IgD-negative memory B cell (primary cell): ENCODE measurements at places on chromosomes 11 and 22. TPM values are rescaled to one million over a fixed set of nuclear protein-coding genes. Genes with fewer than 3 reads are reported as not detected.

CBX7 gene
- polyA plus RNA-seq = 35.4 TPM

CD248 gene
- polyA plus RNA-seq = 0.19 TPM

CLMP gene
- polyA plus RNA-seq = 0.31 TPM

PRG3 gene
- polyA plus RNA-seq = not detected

XKR3 gene
- polyA plus RNA-seq = not detected

CREBZF gene
- 16.0 TPM for polyA plus RNA-seq

APOBEC3F gene
- 33.0 TPM for polyA plus RNA-seq

MOGAT2 gene
- not detected for polyA plus RNA-seq

SOX10 gene
- polyA plus RNA-seq = not detected

OR52I1 gene
- not detected for polyA plus RNA-seq

LZTR1 gene
- polyA plus RNA-seq = 11.9 TPM

LMO2 gene
- polyA plus RNA-seq = 11.4 TPM

PEX26 gene
- 3.4 TPM for polyA plus RNA-seq

ZBTB16 gene
- 9.7 TPM for polyA plus RNA-seq

HEPACAM gene
- polyA plus RNA-seq = not detected

SERPIND1 gene
- 0.23 TPM for polyA plus RNA-seq

FGF4 gene
- not detected for polyA plus RNA-seq

NCAM1 gene
- polyA plus RNA-seq = not detected

ASPHD2 gene
- 5.7 TPM for polyA plus RNA-seq

SCN2B gene
- not detected for polyA plus RNA-seq

LINC01488 gene
- not detected for polyA plus RNA-seq

OLFML1 gene
- polyA plus RNA-seq = 0.08 TPM

STX3 gene
- polyA plus RNA-seq = 4.9 TPM

APOL5 gene
- polyA plus RNA-seq = not detected

EXPH5 gene
- polyA plus RNA-seq = 0.05 TPM

UBQLN3 gene
- not detected for polyA plus RNA-seq

MTA2 gene
- 32.9 TPM for polyA plus RNA-seq

CSF2RB gene
- polyA plus RNA-seq = 17.6 TPM

NR1H3 gene
- polyA plus RNA-seq = 9.4 TPM
